Stomach (tissue), 19 donors: ENCODE measurements at places on chromosomes 3 and 15. TPM values are rescaled to one million over a fixed set of nuclear protein-coding genes. Genes with fewer than 3 reads are reported as not detected.

DNA sequence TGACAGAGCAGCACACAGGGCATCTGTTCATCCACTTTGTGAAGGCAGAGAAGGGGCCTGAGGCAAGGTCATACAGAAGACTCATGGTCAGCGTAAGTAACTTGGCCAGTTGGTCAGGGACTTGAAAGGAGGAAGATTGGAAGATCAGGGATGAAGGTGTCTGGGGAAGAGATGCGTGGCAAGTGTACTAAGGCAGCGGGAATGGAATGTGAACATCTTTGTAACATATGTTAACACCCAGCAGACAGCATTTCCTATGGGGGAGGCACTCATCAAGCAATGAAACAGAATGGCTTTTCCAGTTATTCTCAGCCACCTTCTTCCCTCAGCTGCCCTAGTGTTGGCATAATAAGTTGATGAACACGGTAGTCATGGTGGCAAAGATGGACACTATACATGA lies 7.8 kb upstream of the RFC4 start:
- DNase-seq, result no peak

GRCh38 chr3:51999846-52000245 lies 4.2 kb upstream of the RPL29 start:
- DNase-seq, result no peak

FSTL1 gene
- 14.2 TPM for polyA plus RNA-seq

DNA sequence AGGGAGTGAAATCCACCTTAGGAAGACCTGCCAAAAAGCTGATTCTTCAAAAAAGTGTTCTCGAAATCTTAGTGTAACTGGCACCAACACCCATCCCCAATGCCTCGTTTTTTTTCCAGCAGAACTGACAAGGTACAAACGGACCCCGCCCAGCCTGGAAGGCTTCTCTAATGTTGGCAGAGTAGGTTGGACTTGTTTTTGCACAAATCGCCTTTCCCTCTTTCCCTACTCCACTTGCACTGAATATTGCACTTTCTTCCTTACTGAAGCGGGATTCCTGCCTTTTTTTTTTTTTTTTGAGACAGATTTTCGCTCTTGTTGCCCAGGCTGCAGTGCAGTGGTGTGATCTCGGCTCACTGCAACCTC lies 544 bp upstream of the TIMMDC1 start:
- DNase-seq, result peak; percentile 35

- peak; percentile 84 for DNase-seq
Measured at GRCh38 chr15:76206325-76206976, 104.8 kb downstream of the ETFA start.

BTLA gene
- polyA plus RNA-seq, result 1.1 TPM

DNA sequence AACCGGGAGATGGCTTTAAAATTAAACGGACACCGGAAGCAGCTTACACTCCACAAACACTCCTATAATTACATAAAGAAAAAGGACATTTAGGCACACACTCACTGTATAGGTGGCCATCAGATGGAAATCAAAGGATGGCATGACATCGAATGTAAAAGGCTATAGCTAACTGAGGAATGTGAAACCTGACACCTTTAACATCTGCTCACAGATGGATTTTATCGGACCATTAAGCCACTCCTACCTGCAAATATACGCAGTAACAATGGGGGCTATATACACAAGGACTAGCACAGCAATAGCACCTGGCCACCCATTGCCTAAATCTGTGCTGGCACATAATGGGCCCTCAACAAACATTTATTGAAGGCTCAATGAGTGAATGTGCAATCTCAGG lies 14.5 kb upstream of the RBSN start:
- no peak for DNase-seq

DNA sequence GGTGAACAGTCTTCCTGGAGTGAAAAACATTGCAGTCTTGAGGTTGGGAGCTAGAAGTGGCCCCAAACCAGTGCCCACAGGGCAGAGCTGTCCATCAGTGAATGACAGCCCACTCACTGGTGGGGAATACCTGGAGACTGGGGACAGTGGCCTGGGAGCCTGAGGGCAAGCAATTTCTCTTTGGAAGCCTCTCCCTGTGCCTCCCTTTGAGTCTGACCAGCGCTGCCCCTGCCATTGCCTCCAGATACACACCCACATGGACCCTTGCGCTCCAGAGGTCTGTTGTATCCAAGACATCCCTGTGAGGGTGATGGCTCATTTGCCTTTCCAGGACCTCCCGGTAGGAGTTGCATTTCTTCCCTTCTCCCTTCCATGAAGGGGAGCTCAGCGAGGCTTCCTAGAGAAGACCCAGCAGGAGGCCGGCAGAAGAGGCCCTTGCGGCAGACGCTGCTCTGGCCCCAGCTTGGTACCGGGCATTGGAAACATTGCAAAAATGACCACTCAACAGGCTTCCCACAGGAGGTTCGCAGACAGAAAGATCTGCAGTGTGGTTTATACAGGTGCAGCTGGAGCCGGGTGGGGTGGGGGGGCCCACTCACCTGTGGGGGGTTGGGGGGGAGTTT lies 38.5 kb downstream of the KLF13 start:
- DNase-seq, result no peak

GRCh38 chr3:57234613-57235575 lies 7.4 kb downstream of the APPL1 start:
- DNase-seq, result no peak

CCDC13 gene
- 2.9 TPM for polyA plus RNA-seq

TAGLN3 gene
- polyA plus RNA-seq, result 1.0 TPM

DNA sequence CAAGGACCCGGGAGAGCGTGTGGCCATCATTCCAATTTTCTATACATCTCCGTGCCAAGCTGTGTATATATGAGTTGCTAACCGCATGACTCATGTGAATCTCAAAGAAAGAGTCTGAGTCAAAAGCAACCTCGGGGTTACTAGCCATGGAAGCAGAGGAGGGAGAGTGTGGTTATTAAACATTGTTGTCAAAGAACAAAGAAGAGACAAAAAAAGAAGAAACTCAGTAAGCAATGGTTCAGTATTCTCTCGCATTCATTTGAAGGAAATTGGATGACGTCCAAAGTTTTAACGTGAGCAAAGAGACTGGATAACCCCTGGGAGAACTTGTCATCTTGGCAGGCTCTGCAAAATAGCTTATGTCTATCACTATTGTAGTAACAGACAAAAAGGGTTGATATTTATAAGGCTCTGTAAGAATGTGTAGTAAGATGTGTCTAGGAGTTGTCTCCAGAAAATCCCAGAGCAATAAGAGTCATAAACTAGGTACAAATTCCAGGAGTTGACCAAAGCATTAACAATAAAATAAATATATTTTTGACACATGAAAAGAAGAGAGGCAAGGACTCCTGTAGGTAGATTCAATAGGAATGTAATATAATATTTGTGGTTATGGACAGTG lies 52.8 kb upstream of the GRM7 start:
- no peak for DNase-seq

DNA sequence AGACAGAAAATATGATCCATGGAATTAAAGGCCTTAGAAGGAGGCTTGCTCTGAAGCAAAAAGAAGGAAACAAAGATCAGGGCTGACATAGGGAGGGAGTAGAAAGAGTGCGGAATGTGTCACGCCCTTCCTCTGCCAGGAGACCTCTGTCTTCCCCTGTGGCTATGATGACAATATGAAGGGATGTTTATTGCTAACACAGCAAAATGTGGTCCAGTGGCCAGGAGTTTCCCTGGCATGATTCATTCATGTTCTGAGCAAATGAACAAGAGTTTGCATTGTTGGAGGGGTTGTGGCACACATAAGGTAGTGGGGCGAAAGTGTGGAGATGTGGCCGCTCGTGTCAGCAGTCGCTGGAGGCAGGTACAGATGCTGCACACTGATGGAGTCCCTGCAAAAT lies 169.4 kb downstream of the SHQ1 start:
- DNase-seq, result no peak

- peak; percentile 92 for DNase-seq
Measured at GRCh38 chr15:64507293-64507802, 47.0 kb downstream of the ZNF609 start.

RGMA gene
- polyA plus RNA-seq, result 4.6 TPM

DNA sequence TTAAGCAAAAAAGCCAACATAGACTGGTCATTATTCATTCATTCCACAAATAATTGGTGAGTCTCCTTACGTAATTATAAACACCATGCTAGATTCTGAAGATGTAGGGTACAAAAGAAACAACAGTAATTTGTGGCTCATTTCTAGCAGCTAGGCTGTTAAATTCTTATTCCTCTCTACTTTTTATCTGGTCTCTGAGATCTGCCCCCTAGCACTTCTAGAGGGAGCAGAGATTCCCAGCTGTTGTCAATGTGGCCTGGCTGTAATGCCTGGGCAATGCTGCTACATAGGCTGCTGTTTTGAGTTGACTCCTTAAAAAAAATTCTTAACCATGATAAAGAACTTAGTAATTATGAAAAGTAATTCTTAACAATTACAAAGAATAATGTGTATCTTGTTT lies 434.9 kb upstream of the THRB start:
- DNase-seq, result no peak

DNA sequence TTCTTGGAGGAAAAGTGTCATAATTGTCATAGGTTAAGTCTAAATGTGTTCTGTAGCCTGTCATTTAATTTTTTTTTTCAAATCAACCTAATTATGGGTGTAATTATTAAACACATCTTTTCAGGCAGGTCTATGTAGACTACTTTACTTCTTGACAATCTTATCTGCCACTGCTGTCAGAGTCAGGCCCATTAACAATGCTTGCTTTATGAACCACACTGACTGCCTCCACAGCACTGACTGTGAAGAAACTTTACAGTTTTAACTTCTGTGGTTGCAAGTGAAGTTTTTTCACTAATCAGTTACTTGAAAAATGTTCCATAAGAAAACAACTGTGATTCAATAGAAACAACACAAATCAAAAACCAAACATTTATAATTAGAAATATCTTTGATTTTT lies 407.8 kb downstream of the PLCL2 start:
- DNase-seq, result peak; percentile 21

DNA sequence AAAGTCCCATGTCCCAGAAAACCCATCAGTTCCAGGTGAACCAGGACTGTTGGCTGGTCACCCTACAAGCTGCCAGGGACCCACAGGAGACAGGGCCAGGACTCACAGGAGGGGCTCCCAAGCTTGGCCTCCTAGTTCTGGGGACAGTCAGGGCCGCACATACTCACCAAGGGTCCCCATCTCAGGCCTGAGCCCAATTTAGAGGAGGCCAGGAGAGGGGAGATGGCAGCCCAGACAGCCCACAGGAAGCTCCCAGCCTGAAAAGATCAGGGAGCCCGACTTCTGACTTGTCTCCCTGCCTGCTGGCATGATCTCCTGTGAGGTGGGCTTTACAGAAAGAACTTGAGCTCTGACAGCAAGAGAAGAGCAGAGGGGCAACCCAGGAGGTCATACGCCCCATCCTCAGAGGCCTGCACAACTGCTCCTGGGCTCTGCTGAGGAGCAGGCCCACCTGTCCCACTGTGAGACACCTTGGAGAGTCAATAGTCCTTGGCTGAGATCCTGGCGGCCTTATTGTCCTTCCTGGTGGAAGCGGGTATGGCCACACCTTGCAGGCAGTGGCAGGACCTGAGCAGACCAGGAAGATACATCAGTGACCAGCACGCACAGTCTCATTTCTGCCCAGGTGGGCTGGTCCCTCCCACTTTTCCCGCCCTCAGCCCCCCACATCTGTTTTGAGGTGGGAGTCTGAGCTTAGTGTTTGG lies 2.5 kb upstream of the ISLR start:
- peak; percentile 20 for DNase-seq

DNA sequence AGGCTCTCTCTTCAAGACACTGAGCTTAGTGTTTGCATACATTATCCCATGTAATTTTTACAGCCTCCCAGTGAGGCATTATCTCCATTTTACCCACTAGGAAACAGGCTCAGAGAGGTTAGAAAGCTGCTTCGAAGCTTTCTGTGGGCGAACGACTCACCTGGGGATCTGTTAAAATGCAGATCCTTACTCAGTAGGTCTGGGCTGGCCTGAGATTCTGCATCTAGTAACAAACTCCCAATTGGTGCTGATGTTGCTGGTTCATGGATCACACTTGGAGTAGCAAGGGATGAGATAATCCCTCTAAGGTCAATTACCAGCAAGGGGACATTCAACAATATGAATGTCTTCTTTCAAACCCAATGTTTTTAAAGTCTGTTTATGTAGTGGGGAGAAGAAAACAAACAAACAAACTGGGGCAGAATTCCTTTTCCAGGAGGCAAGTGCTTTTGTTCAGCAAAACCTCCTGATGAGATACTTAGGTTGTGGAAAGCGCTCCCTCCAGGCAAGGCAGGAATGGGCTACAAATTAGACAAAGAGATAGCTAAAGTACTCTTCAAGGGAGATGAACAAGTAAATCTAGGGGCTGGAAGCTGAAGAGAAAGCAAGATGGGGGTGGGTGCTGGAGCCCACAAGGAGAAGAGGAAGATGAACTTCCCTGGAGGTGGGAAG lies 311.9 kb downstream of the SHQ1 start:
- no peak for DNase-seq

DNA sequence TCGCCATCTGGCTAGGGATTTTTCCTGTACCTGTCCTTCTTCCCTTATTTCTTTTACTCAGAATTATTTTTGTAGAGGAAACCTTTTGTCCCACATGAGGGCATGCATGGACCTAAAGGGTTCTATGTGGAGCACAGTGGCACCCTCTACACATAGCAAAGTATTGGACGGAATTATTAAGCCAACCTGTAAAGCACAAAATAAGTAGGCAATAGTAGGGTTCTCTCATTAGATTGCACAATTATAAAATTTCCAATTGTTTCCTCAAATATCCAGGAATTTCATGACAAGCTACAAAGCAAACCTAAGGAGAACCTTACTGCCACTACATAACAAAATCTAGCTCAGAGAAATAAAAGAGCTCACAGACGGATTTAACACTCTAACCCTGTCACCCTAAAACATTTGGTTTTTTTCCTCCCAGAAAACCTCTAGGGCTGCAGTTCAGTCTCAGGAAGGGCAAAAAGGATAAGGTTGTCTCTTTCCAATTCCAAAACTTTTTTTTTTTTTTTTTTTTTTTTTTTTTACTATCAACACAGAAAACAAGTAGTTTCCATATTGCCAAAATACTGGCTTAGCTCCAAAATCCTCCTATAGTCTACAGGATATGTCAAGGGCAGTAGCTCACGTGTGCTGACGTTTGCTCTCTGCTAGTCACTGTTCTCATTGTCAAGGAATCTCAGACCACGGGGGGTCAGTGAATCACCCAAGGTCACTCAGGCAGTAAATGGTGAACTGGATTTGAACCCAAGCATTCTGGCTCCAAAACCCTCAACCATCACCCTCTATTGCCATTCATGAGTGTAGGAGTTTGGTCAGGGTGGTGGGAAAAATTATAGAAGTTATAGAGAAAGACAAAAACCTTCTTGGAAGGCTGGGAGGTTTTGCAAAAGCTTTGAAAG lies 52.3 kb downstream of the NCEH1 start:
- DNase-seq, result no peak

DNA sequence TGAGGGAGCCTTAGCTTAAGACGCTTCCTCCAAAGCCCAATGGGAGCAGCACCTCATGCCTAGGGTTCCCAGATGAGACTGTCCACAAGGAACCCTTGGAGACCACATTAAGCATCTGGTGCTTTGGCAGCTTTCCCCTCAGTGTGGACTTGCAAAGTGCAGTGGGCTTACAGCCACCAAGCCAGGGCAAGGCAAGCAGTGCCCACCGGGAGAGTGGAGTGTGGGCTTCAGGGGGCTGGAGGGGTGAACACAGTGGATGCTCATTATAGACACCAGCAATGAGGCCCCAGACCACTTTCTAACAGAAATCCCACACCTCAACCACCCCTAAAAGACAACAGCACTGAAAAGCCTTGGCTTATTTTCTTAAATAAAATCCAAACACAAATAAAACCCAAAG lies 9.1 kb upstream of the MUSTN1 start:
- no peak for DNase-seq

SH2D7 gene
- not detected for polyA plus RNA-seq

- DNase-seq, result no peak
Measured at GRCh38 chr15:69305204-69305931, 6.7 kb downstream of the PAQR5 start.

FBXL22 gene
- polyA plus RNA-seq, result 1.5 TPM

ZNF80 gene
- polyA plus RNA-seq, result not detected

ROBO1 gene
- 3.7 TPM for polyA plus RNA-seq

GPR62 gene
- not detected for polyA plus RNA-seq
